ENCODE measurements at places on chromosomes 6 and 20.

GRCh38 chr6:143774347-143774746 is 68.8 kb upstream of the LTV1 start:
- DNase-seq = no peak

GRCh38 chr20:14051454-14051853 is 56.1 kb downstream of the MACROD2 start:
- no peak for DNase-seq

GRCh38 chr6:137414599-137414998 is 79.6 kb downstream of the OLIG3 start:
- no peak for DNase-seq

GRCh38 chr6:112990971-112991370 is 643.8 kb downstream of the RFPL4B start:
- DNase-seq = no peak

DNA sequence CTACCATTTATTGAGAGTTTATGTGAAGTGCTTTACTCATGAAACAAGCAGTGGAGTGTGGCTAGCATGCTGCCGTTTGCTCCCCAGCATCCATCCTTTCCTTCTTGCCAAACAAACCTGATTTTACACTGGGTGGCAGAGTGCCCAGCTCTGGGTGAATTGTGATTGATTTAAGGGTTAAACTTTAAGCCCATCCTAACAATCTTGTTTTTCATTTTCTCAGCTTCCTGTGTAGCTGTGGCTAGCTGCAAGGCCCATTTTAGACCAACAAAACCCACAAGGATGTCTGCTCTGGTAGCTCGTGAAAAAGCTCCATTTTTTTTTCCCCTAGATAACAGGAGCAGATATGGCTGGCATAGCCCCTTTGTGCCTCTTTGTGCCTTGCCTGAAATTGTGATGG is 77.7 kb upstream of the KCNG1 start:
- DNase-seq = no peak

DNA sequence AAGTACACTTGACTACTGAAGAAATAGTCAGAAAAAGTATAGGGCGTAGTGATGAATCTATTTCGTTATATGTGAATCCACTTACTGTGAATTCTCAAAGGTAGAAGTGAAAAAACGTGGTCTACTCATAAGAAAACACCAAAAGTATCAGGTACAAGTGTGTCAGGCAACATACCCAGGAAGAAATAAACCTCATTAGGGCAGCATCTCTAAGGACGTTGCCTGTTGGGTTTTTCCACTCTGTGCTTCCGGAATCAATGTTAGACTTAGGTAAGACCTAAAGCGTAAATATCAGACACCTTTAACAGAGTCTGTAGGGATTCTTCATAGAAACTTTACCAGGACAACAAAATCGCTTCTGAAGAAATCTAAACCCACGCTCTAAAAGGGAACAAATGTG is 607.2 kb upstream of the EPHA7 start:
- no peak for DNase-seq

DNA sequence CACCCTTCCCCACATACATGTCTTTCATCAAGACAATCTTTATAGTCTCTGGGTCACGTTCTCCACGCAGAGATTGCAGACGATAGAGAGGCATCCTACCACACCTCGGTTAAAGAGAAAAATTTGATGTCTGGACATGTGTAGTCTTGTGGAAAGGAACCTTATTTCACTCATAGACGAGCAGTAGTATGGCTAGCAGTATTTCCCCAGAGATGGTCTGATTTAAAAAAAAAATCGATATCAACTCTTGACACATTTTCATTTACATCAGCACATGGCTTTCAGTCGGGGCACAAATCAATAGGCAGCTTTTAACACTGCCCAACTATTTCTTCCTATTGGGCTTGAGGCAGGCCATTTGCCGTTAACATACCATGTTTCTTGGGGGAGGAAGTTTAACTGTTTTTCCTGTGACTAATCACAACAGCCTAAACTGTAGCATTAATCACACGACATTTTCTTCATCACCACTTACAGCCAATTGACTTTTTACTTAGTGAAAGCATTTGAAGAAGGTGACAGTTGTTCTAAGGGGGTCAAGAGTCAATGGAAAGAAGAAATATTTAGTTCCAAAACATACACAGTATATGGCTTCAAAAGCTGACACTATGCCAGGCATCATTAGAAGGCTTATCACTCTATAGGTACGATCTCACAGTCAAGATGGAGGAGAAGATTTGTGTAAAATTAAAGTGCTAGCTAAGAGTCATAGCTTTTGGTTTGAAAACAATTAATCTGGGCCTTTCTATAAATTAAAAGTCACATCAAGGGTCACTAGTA is 129.5 kb upstream of the HDAC2 start:
- DNase-seq = no peak
